Activated T-helper 17 cell treated with anti-CD3 and anti-CD28 coated beads, Interleukin-2, amount 50 U/mL, for 72 hours (primary cell): ENCODE measurements at places on chromosomes 3 and 15. TPM values are rescaled to one million over a fixed set of nuclear protein-coding genes. Genes with fewer than 3 reads are reported as not detected.

GRCh38 chr15:98873441-98874218 is 134.0 kb downstream of the PGPEP1L start:
- ATAC-seq: peak; percentile 29

DNA sequence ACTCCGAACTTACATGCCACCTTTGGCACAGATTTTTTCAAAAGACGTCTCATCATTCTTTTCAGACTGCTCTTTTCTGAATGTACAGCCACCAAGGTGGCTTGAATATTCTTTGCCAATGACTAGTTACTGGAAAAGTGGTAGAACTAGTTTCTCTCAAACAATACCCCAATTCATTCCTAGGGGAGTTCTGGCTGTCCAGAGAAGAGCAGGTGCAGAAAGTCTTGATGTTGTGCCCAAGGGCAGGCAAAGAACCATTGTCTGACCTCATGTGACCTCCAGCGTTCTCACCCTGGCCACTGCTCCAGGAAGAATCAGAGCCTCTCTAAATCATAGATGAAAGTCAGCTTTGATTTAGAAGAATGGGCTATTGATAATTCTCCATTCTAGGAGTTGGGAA is 5.5 kb downstream of the LMOD3 start:
- ATAC-seq: no peak

LMCD1 gene
- 9.8 TPM for total RNA-seq

TRPM1 gene
- not detected for total RNA-seq

GRCh38 chr3:140726066-140726465 is 48.2 kb downstream of the TRIM42 start:
- ATAC-seq: no peak

GRCh38 chr3:152518346-152518745 is 249.6 kb downstream of the MBNL1 start:
- ATAC-seq: no peak

DNA sequence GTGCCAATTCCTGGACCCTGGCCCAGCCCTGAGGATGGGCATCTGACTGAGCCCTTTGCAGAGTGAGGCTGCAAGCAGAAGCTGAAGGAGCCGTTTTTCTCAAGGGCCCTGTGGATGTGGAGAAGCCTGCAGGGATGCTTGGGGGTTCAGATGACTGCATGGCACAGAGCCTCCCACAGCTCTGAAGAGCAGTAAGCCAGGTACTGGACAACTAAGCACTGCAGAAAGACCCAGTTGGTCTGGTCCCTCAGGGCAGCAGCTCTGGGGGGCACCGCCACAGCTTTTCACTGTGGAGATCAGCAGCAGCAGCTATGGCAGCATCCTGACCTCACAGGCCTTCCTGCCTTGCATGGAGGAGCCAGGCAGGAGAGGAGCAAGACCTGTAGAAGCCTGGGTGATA is 67.6 kb downstream of the CRYGS start:
- ATAC-seq: peak; percentile 42

GRCh38 chr15:84721371-84721770 is 5.4 kb upstream of the SEC11A start:
- ATAC-seq: no peak

DNA sequence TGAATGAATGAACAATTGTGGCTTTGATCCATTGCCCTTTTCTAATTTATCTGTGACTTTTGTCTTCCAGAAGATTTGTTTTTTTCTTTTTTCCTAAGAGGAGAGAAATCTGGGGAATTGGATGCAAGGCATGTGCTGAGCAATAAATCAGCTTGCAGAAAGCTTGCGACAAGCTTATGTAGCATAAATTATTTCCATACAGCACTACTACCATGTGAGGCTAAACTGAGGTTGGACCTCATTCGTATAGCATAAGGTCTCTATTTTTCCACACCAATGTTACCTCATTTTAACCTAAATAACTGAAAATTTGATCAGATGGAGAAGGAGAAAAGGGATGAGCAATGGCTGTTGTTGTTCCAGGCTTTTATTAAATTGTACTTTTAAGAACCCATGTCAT is 455.6 kb downstream of the TUSC7 start:
- ATAC-seq: no peak

DNA sequence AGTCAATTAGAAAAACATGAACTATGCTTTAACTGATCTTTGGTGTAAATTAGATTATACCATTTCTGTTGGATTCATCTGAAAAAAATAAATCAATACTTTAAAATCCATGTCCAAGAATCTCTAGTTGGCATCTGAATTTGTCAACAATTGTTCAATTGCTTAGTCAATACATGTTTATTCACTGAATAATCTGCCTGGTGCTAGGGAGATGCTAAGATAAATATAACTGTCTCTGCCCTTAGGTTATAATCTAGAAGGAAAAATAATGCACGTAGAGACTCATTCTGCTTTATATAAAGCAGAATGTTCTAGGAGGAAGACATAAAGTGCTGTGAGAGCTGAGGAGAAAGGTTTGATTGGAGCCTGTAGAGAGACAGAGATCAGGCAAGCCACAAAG is 537.2 kb upstream of the IL12A start:
- ATAC-seq: no peak

DNA sequence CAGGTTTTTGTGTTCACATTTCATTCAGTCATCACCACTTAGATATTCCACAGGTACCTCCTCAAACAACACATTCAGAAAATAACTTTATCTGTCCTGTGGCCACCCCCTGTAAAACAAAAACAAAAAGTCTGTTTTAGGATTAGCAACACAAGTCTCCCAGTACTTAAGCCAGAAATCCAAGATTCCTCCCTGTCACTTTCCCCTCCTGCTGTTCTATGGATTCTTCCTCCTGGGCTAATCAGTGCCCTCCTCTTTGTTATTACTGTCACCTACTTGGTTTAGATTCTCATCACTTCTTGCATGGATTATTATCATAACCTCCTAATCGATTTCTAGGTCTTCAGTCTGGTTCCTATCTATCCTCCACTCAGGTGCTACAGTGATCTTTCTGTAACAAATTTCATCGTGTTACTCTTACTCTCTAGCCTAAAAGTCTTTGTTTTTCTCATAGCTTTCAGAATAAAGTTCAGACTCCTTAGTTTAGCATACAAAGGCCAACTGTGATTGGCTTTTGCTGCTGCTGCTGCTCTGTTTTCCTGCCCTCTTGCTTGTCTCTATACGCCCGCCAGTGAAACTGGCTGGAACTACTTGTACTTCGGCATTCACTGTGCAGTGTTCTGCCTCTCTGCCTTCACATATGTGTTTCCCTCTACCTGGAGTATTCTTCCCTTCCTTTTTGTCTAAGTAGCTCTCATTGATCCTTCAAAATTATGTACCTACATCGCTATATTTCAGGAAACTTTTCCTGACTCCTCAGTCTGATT is 32.2 kb downstream of the PPP2R3A start:
- no peak for ATAC-seq

KNL1 gene
- total RNA-seq: 25.0 TPM

DNASE1L3 gene
- total RNA-seq: not detected

- no peak for ATAC-seq
Measured at GRCh38 chr3:29353807-29354206, 72.9 kb downstream of the RBMS3 start.

- no peak for ATAC-seq
Measured at GRCh38 chr15:55357774-55358173, 38.8 kb downstream of the PIGB start.

- no peak for ATAC-seq
Measured at GRCh38 chr3:170606675-170607074, 20.8 kb upstream of the SLC7A14 start.

DNA sequence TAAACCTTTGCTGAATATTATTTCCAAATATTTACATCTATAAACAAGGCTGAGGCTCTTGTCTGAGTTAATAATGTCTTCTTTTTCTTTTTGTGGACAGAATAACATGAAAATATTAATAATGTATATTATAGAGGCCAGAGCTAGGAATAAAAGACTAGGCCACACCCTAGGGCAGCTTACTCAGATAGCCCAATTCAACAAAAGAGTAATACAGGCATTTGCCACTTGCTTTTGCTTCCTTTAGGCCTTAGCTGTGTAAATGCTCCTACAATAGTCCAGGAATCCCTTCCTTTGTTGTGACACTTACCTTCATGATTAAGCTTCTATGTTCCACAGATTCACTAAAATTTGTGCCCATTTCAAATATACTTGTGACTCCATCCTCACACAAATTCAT is 16.5 kb downstream of the IMPG2 start:
- no peak for ATAC-seq

- no peak for ATAC-seq
Measured at GRCh38 chr3:174636451-174636850, 222.7 kb upstream of the NAALADL2 start.

NMNAT3 gene
- 2.9 TPM for total RNA-seq

GRCh38 chr3:118628704-118629341 is 405.8 kb downstream of the IGSF11 start:
- peak; percentile 38 for ATAC-seq

DNA sequence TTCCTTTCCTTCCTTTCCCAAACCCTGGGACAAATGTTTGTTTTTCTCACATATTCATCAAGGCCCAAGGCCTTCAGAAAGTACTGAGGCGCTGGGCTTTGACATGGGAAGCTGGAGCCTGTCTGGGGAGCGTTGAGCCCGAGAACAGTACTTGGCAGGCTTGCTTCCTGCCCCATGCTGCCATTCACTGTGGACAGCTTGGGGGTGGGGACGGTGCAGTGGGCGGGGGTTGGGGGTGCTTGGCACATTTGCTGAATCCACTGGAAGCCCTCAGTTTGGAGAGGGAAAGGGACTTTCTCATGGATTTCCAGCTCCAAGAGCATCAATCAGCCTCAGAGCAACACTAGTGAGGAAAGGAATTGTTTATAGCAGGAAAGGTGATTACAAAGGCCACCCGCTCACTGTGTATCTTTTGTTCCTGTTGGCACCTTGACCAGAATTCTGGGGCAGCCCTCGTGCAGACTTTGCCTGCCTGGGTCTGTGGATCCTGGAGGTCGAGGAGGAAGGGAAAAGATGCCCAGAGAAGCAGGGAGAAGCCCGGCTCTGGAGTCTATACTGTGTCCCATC is 199.8 kb upstream of the RGMA start:
- ATAC-seq: no peak

GRCh38 chr3:107456501-107456900 is 66.3 kb upstream of the BBX start:
- ATAC-seq: no peak

- ATAC-seq: peak; percentile 74
Measured at GRCh38 chr15:66566963-66567531, 1.2 kb upstream of the LCTL start.

PEX11A gene
- total RNA-seq: 2.1 TPM

DNA sequence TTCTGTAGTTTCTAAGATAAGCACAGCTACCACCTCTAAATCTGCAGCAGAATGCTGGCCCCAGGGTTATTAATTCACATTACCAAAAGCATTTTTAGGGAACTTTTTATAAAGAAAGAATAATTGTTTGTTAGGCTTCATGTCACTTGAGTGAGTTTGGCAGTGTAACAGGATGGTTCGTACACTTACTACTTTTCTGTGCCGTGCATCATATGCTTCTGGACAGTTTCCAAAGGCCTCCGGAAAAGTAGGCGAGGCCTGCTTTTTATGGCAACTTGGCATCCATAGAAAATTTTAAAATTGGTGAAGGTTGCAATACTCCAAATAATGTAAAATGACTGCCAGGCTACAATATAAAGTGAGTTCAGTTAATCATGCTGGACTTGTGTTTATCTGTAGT is 30.0 kb downstream of the NIPA2 start:
- ATAC-seq: no peak

GRCh38 chr15:92571824-92572223 is 83.8 kb downstream of the FAM174B start:
- ATAC-seq: no peak

- no peak for ATAC-seq
Measured at GRCh38 chr15:69032703-69033373, 18.3 kb downstream of the NOX5 start.

TMC3 gene
- not detected for total RNA-seq

GRCh38 chr3:54960082-54960481 is 32.2 kb upstream of the LRTM1 start:
- ATAC-seq: no peak

CTXN2 gene
- total RNA-seq: 0.11 TPM

GRCh38 chr15:80482696-80483095 is 78.5 kb downstream of the ARNT2 start:
- ATAC-seq: no peak

ROBO2 gene
- not detected for total RNA-seq

DNA sequence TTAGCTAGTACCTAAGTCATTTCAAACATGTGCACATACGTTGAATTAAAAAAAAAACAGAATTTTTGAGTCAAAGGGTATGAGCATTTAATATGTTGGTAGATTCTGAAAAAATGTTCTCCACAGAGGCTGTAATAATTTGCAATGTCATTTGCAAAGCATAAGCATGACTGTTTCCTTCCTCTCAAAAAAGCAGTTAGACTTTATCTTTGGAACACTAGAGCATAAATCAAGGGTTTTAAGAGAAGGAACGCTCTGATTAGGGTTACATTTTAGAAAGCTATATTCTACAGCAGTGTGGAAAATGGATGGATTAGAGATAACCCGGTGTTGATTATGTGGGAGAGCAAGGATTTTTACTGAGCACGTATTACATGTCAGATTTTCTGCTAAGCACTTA is 193.7 kb downstream of the WDR72 start:
- no peak for ATAC-seq

DNA sequence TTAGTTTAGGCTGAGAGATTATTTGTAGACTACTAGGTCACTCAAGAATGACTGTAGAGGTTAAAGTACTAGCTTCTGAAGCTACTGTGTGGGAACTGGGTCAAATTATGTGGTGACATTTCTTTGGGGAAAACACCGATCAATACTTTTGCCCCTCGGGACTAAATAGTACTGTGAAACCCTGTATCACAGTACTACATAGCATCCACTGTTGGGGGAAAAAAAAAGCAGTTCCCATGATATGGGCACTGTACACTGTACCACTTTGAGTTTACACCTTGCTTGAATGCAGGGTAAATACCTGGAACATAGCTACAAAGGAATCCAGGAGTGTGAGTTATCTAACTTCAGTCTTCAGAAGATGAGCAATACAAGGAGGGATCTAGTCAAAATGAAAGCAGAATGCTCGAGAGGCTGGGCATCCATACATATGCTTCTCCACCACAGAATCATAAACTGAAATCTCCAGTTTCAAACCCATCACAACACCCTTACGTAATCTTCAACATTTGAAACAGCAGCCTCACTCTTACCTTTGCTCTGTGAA is 311.4 kb downstream of the UNC13C start:
- peak; percentile 86 for ATAC-seq

GRCh38 chr15:29101491-29101890 is 168.1 kb downstream of the NSMCE3 start:
- no peak for ATAC-seq

- no peak for ATAC-seq
Measured at GRCh38 chr3:120471643-120472042, 20.9 kb upstream of the FSTL1 start.

GHSR gene
- not detected for total RNA-seq

DNA sequence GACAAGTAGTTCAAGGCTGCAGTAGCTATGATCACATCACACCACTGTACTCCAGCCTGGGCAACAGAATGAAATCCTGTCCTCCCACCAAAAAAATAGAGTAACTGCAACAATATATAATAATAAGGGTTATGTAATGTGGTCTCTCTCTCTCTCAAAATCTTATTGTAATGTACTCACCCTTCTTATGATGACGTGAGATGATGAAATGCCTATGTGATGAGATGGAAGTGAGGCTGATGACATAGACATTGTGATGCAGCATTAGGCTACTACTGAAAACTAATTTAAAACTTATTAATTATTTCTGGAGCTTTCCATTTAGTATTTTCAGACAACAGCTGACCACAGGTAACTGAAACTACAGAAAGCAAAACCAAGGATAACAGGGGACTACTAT is 27.4 kb downstream of the TASOR start:
- ATAC-seq: no peak

- ATAC-seq: no peak
Measured at GRCh38 chr3:115698851-115699591, 75.7 kb downstream of the GAP43 start.

GRCh38 chr15:67174446-67174845 is 80.0 kb downstream of the AAGAB start:
- ATAC-seq: peak; percentile 1
